ENCODE measurements at places on chromosomes 1 and 21.

DNA sequence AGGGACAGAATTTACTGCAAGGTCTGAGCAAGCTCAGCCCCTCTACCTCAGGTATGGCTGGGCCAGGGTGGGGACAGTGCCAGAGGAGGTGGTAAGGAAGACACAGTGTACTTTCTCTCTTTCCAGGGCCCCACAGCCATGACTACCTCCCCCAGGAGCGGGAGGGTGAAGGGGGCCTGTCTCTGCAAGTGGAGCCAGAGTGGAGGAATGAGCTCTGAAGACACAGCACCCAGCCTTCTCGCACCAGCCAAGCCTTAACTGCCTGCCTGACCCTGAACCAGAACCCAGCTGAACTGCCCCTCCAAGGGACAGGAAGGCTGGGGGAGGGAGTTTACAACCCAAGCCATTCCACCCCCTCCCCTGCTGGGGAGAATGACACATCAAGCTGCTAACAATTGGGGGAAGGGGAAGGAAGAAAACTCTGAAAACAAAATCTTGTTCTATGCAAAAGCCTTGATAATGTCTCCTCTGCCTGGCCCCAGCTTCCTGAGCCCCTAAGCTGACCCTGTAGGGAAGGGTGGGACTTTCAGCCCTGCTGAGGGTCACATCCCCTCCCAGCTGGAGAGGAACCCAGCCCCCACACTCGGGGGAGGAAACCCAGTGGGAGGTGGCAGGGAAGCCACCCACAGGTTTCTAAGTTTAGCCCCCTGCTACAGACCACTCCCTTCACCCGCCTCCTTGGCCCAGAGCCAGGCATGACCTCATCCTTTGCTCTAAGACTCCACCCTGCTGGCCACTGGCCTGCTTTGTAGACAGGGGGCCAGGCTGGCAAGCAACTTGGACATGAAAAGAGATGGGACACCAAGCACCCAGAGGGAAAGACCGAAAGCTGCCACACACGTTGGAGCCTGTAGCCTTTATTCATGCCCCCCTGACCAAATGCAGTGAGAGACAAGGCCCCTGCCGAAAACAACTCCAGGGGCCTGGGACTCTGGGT, 6.4 kb downstream of the RHOC start:
- DNase-seq: peak; percentile 40

DNA sequence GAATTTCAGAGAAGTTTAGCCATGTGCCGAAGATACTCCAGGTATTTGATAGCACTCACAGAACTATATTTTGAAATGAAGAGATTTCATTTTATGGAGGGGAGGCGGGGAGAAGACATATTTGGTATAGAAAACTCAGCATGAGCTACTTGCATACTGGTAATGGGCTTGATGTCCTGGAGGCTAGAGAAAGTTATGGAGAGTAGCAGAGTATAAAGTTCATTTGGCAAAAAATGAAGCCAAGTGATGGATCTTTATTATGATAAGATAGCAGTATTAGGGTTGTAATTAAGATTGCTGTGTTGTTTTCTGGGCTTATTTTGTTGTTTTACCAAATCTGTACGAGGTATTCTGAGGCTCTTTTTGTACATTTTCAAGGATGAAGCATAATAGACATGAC, 72.0 kb downstream of the RPS6KC1 start:
- DNase-seq: no peak

GRCh38 chr1:231571904-231572303, 43.4 kb downstream of the TSNAX start:
- no peak for DNase-seq

DNA sequence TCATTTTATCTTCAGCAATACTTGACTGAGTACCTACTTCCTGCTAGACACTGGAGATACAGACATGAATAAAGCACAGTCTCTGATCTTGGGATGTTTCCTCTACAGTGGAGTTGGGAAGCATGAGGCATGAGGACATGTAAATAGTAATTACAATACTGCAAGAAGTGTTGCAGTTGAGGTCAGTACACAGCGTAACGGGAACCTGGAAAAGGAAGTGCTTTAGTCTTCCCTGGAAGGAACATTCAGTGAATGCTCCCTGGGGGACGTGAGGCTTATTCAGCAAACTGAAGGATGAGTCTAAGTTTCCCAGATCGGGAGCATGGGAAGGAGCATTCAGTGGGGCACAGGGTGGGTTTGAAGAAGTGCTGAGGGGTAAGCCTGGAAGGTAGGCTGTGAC, 112.4 kb downstream of the PIK3R3 start:
- no peak for DNase-seq

DNA sequence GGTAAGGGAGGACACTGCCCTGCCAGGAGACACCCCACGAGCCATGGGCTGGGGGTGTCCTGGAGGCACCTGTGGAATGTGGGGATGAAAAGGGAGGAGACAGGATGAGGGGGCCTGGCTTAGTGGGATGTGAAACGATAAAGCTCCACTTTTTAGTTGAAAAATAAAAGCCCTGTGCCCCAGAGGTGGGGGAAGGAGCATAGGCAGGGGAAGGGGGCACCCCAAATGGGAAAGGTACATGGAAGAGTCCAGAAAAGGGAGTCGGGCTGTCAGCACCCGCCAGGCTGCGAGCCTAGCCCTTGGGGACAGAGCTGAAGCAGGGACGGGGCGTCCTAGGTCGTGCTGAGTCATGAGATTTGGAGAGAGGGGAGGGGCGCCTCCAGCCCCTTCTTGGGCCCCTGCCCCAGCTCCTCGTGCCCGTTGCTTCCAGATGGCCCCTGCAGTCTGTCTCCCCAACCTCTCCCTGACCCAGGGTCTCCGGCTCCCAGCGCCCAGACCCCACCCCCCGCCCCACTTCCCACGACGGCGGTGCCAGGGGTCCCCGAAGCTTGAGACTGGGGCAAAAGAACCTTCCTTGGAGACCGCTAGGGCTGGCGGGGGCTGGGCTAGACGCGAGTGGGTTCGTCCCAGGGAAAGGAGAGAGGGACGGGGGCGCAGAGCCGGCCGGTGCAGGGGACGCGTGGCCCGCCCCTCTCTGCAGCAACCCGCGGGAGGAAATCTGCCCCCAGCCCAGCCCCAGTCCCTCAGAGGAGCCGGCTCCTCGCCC, 795 bp downstream of the SYT2 start:
- DNase-seq: no peak

GRCh38 chr21:29730281-29730680, 209.5 kb downstream of the GRIK1 start:
- no peak for DNase-seq

GRCh38 chr1:154745286-154745731, 124.8 kb downstream of the KCNN3 start:
- no peak for DNase-seq

DNA sequence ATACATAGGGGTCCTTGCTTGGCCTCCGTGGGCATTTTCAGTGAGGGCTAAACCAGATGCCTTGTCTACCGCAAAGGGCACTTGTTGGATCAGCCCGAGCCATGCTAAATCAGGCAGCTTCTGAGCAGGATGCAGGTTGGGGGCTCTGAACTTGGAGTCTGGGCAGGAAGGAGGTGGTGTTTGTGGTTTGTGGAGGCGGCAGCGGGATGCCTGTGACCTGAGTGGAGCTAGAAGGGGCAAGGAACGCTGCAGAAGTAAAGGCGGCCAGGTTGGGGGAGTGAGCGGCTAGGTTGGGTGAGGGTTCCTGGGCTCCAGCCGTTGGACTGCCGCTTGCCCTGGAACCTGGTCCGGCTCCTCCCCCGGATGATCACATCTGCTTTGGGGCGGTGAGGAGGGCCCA, 183.9 kb downstream of the CAMTA1 start:
- no peak for DNase-seq

- DNase-seq: no peak
These were observed 141.4 kb upstream of the ARHGEF16 start for GRCh38 chr1:3312898-3313575.

DNA sequence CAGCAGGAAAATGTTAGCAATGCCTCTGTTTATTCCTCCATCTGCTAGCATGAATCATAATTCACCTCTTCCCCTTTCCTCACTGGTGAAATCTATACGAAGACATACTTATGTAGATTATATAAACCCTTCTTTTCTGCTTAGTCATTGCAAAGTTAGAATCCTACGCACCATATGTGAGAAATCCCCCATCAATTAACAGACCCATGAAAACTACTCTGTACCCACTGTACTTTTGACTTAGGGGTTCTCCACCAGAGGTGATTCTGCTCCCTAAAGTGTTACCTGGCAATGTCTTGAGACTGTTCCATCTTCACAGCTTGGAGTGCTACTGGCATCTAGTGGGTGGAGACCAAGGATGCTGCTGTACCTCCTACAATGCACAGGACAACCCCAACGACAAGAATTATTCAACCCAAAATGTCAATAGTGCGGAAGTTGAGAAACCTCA, 49.6 kb upstream of the KCTD3 start:
- no peak for DNase-seq

DNA sequence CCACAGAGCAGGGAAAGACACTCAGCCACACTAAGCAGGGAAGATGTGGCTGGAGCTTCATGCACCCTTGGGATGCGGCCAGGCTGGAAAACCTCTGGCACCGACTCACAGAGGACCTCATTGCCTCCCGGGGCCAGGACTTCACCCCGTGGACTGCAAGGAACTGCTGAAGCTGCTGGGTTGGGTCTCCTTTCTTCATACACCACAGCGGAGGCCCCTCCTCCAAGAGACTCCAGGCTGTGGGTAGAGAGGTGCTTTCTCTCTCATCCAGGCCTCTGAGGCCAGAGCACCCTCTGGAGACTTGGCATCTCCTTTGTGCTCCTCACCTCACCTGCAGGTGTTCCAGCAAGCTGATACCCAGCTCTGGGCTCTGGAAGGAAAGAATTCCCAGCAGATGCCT, 76.0 kb upstream of the EDN2 start:
- no peak for DNase-seq

DNA sequence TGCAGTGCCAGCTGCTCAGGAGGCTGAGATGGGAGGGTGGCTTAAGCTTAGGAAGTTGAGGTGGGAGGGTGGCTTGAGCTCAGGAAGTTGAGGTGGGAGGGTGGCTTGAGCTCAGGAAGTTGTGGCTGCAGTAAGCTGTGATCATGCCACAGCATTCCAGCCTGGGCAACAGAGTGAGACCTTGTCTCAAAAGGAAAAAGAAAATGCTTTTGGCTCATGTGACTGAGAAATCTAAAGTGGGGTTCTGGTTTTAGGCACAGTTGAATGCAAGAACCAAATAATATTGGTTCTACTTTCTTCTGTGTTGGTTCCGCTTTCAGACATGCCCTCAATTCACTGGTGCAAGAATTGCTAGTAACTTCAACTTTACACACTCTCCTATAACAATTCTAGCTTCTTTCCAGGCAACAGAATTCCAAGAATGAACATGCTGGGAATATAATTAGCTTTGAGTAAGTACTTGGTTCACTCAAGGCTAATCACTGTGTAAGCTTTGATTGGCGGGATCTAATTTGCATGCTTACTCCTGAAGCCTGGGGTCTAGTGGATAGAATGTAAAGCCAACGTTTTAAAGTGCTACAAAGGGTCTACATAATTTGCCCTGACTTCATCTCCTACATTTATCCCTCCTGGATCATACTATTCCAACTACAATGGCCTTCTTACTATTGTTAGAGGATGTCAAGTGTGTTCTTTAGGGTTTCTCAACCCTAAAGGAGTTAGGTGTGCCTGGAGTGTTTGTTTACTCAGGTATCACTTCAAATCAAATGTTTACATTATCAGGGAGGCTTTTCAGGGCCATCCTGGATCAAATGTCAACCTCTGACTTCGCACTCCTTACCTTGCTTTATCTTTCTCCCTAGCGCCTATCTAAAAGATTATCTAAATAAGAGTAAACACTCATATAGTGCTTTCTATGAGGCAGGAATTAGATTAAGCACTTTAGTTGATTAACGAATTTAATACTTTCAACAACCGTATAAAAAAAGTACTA, 115.1 kb downstream of the SLC16A1 start:
- DNase-seq: no peak

DNA sequence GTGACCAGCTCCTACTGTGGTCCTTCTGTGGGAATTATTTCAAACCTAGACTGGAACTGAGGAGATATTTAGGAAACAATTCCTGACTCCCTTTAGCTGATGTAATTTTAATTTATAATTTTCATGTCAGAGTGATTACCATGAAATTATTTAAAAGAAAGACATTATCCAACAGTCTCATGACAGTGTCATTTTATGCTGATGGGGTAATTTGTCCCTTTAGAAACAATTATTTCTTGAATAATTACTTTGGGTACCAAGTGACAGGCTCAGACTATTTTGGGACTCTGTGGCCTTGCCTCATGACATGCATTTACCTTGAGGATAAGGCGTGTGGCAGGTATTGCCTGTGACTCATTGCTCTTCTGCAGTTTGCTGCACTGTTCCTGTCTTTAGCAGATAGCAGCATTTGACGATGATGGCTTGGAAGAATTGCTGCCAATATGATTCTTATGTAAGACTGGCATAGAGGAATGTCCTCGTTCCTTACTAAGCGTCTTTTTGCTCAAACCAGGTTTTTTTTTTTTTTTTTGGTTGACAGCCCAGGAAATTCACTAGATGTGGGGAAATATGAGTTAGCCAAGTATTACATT, 206.0 kb upstream of the HMCN1 start:
- DNase-seq: no peak

DNA sequence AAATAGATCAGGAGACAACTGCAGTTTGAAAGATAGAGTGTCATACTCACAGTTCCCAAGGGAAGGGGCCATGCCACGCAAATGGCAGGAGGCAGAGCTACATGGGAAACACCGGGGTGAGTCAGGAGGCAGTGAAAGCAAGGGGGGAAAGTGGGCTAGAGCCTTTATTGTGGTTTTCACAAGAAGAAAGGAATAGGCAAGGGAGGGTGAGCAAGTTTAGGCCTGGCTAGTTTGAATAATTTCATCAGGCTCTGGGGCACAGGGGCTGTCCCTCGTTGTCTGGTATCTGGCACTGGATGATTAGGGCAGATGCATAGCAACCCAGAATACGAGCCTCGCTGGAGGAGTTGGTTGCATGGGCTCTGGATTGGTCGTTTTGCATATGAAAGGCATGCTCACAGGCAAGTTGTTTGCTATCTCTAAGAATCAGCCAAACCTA, 17.0 kb upstream of the ITLN2 start:
- no peak for DNase-seq

GRCh38 chr1:117093870-117094621, 27.5 kb downstream of the TRIM45 start:
- DNase-seq: no peak

- no peak for DNase-seq
These were observed 343.0 kb downstream of the NUF2 start for GRCh38 chr1:163664671-163665335.

- DNase-seq: no peak
These were observed 215.1 kb downstream of the ST6GALNAC3 start for GRCh38 chr1:76289692-76290091.

- DNase-seq: no peak
These were observed 13.0 kb upstream of the DMBX1 start for GRCh38 chr1:46476673-46477072.

DNA sequence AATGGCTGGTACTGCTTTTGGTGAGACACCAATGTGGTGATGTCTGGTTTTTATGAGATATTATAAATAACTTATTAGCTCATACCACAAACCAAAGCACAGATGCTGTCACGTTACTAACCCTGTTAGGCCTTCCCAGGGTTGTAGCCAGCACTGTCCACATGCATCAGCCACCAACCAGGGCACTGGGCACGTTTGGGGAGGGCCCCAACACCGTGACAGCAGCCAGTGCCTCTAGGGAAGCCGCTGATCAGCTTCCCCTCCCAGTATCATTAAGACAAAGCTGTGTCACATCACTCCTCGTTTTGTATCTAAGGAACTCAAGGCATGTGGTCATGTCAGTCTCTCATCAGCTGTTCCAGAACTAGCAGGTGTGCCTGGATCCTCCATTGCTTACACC, 13.9 kb downstream of the URB1 start:
- no peak for DNase-seq
